ENCODE measurements at places on chromosomes 5 and 9.

GRCh38 chr5:78533356-78533755 lies 115.2 kb downstream of the LHFPL2 start:
- no peak for DNase-seq

DNA sequence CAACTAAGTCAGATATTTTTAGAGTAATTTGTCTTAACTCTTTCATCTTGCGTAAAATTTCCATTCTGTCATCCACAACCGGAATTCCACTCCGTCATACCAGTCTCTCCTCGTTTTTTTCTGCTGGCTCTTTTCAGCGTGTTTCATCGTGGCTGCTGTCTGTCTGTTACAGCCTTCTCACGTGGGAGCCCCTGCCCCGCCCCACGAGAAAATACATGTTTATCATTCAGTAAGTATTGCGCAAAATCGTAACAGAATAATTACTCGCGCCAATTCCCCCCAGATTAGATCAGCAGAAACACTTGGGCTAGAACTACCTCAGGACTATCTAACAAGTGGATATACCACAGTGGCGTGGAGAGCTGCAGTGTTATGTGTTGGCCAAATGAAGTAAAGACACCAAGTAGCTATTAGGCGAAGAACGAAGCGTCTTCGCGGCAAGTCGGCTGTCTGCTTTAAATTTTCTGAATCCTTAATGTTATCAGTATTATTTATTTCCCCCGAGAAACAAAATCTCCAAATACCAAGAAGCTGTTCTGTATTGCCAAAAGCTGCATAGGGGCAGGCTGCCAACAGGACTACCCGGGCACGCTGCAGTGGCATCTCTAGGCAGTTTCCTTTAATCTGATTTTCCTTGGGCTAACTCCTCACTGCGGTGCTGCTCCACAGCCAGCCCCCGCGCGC lies 566 bp upstream of the FOCAD start:
- peak; percentile 80 for DNase-seq

DNA sequence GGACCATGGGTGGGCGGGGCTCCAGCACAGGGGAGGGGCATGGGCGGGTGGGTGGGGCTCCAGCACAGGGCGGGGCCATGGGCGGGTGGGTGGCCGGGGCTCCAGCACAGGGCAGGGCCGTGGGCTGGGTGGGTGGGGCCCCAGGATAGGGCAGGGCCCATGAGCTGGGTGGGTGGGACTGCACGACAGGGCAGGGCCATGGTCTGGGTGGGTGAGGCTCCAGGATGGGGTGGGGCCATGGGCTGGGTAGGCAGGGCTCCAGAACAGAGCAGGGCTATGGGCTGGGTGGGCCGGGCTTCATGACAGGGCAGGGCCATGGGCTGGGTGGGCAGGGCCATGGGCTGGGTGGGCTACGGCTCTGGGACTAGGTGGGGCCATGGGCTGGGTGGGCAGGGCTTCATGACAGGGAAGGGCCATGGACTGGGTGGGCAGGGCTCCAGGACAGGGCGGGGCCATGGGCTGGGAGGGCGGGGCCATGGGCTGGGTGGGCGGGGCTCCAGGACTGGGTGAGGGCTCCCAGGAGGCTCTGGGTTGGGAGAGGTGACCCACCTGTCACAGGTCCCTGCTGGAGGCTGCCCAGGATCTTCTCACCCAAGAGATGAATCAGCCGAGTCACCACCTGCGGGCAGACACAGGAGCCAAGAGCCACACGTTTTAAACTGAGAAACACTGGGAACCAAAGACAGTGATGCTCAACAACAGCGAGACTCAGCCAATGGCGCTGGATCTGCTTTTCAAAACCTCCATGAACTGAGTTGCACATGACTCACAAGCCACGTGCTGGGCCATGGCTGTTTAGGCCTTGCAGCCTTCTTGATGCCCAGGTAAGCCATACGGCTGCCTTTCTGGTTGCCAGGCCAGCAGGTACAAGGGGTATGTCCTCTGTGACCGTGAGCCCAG lies 33.6 kb upstream of the NSMF start:
- peak; percentile 31 for DNase-seq

- no peak for DNase-seq
Observed at GRCh38 chr9:36345103-36345846, 54.8 kb downstream of the RNF38 start.

DNA sequence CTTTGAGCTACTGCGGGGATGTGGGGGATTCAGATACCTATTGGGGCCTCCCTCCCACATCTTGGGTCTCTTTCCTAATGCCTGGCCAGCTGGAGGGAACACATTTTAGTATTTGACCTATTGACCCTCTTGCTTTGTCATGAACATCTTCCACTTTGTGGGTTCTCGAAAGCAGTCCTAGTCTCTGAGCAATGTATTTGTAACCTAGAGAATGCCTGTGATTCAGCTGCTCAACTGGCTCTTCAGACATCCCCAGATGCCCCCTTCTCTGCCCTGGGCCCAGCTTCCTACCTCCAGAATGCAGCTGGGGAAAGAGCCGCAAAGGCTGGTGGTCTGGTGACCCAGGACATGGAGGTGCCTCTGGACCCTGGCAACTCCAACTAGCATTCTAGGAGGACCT lies 32.2 kb downstream of the APTX start:
- no peak for DNase-seq

- DNase-seq = no peak
Observed at GRCh38 chr5:117681431-117682254, 1107.0 kb upstream of the SEMA6A start.

GRCh38 chr5:7391215-7391614 lies 4.7 kb upstream of the ADCY2 start:
- no peak for DNase-seq

DNA sequence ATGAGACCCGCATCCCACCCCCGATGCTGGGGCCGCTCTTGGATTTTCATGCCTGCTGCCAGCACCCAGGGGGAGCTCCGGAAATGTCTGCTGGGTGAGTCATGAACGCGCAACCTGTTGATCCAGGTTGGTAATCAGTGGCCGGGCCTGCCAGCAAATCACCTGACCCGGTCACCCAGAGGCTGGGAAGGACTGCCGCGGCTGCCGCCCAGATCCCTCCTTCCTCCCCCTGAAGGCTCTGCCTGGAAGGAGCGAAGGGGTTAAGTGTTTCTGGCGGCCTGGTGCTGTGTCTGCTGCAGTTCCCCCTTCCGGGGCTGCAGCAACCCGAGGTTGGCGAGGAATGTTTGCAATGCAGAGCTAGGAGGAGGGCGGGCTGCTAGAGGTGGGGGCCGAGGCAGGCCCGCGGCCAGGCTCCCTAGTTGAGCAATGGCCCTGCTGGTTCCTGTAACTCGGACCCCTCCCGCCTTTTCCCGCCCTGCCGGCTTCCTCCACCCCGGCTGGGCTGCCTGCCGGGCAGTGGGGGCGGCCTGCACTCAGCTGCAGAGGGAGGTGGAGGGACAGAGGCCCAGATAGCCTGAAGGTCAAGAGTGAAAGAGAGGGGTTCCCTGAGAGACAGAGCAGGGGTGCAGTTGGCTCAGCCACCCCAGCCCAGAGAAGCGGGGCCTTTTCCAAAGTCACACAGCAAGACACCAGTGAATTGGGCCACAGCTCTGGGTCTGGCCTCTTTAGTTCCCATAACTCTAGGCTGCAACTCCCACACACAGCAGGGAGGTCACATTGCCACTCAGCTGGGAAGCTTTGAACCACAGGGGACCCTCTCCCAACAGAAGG lies 156.3 kb upstream of the IER5L start:
- peak; percentile 52 for DNase-seq

GRCh38 chr9:134367791-134368490 lies 41.7 kb downstream of the RXRA start:
- DNase-seq = no peak

- DNase-seq = no peak
Observed at GRCh38 chr5:137055271-137055872, 443.8 kb downstream of the SPOCK1 start.

DNA sequence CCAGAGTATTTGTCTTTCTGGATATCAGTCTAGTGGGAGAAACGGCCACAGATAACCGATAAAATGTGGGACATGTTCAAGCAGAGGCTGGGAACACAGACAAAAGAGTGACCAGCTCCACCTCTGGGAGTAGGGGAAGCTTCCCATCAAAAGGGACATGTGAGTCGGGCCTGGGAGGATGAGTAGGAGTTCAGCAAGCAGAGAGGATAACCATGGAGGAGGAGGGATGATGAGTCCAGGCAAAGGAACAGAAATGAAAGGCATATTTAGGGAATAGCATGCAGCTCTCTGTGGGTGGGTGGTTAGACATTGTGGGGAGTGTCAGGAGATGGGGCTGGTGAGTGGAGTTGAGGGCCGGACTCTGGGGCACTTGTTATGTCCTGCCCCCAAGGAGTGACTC lies 61.5 kb downstream of the ERGIC1 start:
- DNase-seq = no peak

- no peak for DNase-seq
Observed at GRCh38 chr9:133340916-133341315, 4.9 kb upstream of the SURF6 start.

DNA sequence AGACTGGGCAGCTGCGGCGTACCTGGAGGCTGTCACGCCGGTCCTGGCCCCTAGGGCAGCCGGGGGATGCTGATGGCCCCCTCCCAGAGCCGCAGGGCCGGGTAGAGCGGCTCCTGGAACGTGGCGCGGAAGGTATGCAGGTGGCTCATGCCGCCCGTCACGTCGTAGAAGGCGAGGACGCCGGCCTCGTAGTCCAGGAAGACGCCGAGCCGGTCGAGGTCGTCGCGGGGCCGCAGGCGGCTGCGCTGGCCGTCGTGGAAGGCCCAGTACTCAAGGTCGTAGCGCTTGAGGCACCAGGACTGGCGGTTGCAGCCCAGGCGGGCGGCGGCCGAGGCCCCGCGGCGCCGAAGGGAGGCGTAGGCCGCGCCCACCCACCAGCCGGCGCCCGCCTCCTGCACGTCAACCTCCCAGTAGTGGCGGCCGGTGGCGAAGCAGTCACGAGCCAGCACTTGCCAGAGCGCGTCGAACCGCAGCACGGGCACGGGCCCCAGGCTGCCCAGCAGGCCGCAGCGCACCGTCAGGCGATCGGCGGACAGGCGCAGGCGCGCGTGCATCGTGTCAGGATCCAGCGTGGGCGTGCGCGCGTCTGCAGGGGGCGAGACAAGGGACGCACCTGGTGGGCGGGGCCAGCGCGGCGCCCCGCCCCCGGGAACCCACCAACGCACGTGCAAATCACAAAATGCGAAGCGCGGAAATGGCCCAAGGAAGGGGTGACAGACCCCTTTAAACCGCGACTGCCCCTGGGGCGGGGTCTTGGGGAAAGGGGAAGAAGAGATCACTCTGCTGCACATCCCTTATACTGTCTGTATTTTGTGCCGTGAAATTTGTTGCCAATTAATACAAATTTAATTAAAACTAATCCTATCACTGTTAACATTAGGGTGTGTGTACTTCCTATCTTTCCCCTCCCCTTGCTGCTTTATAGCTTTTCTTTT lies 31.2 kb downstream of the NANS start:
- no peak for DNase-seq

DNA sequence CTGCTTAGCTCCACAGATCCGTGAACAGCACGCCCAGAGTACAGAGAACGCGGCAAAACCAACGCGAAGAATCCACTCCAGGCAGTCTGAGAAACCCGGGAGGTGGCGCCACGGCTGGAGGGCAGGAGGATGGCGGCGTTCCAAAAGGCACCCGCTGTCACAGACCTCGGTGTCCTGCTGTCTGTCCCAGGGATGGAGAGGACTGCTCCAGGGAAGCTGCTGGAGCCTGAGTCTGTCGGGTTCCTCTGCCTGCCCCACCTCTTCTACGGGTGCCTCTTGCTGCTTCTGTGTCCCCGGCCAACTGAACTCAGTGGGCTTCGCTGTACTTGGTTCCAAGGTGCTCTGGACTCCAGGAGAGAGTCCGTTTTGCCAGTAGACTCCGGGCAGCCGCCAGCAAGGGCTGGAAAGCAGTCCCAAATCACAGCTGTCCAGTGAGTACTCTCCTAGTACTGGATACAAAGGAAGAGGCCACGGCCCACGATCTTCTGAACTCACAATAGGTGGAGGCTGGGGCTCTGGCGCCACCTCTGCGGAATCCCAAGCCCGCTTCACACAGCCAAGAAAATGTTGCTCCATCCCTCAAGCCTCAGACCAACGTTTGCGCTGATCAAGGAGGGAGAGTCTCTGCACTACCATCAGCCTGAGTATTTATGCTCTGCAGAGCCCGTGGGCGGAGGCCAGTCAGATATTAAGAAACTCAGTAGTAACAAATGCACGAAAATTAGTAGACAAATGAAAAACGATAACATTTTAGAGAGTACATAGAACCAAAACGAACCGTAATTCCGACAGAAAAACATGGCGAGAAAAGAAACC lies 440 bp downstream of the ANXA2R start:
- DNase-seq = peak; percentile 28

GRCh38 chr5:162801235-162801634 lies 636.2 kb upstream of the CCNG1 start:
- no peak for DNase-seq

GRCh38 chr9:38018241-38018957 lies 50.6 kb downstream of the SHB start:
- DNase-seq = no peak

DNA sequence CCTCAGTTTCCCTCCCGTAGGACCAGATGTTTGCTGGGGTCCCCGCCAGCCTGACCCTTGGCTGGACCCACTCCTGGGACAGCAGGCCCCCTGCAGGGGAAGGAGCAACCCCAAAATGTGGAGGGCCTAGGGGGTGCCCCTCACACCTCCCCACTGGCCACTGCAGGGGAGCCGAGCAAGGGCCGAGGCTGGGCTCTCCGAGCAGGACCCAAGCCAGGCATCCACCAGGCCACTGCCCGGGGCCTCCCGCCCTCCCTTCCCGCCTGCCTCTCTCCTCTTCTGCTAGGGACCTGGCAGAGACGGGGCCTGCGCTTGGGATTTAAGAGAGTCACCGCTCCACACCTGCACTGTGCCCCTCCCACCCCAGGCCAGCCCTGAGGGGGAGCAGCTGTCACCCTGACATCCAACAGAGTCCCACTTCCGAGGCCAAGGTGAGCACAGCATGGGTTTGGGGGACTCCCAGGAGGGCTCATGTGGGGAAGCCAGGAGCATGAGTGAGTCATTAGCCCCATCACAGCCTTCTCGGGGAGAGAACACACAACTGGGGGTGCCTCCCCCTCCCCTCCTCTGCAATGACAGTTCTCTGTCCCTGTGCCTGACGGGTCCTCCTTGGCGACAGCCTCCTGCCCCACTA lies 15.8 kb downstream of the SOHLH1 start:
- DNase-seq = no peak

DNA sequence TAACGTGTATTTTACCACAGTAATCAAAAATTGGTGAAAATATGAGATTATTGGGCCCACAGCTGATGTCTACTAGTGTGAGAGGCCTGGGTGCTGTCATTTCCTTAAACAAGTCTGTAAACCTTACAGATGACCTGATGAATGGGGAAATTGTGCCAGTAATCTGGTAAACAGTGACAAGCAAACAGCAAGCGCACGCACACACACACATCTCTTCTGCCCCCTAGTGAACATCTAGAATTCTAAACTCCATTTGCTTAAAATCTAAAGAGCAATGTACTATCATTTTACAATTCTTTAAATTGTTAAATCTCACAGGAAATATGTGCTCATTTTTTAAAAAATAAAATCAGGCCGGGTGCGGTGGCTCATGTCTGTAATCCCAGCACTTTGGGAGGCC lies 7.5 kb upstream of the RAPGEF1 start:
- no peak for DNase-seq

- DNase-seq = no peak
Observed at GRCh38 chr9:130244548-130245165, 20.9 kb upstream of the HMCN2 start.

- DNase-seq = no peak
Observed at GRCh38 chr5:150598821-150599273, 41.6 kb upstream of the SYNPO start.
